ENCODE measurements at places on chromosomes 5 and 9.

DNA sequence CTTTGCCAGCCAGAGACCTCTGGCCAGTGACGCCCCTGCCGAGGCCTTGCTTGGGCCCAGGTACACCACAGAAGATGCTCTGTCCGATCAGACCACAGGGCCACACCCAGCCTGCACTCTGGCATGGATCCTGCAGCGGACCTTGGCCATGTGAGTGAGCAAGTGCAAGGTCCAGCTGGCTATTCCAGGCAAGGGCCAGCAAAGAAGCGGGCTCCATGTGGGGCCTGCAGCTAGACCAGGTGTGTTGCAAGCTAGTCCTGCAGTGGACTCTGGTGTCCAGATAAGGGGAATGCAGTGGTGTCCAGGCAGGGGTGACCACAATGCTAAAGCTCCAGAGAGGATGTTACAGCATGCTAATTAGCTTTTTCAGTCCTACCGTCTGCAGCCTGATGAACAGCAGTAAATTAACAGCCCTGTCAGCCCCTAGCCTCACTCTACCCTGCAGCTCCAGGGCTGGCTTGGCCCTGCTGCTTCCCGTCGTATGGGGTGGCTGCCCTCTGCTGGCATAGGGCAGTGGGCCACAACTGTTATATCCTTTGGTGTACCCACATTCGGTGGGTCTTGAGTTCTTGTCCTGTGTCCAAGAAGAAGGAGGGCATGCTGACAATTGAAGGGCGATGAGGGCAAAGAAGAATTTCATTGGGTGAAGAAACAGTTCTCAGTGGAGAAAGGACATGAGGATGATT lies 284.5 kb upstream of the POU5F2 start:
- no peak for DNase-seq

GRCh38 chr5:120873083-120873482 lies 409.0 kb downstream of the PRR16 start:
- DNase-seq, result no peak

DNA sequence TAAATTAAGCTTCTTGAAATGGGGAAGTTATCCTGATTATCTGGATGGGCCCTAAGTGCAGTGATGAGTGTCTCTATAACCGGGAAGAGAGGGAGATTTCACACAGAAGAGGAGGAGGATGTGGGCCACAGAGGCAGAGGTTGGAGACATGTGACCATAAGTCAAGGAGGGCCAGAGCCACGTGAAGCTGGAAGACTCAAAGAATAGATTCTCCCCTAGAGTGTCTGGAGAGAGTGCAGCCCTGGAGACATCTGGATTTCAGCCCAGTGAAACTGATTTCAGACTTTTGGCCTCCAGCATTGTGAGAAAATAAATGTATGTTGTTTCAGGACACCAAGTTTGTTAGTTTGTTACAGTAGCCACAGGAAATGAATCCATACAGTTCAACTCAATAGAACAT lies 442.9 kb downstream of the NTRK2 start:
- no peak for DNase-seq

DNA sequence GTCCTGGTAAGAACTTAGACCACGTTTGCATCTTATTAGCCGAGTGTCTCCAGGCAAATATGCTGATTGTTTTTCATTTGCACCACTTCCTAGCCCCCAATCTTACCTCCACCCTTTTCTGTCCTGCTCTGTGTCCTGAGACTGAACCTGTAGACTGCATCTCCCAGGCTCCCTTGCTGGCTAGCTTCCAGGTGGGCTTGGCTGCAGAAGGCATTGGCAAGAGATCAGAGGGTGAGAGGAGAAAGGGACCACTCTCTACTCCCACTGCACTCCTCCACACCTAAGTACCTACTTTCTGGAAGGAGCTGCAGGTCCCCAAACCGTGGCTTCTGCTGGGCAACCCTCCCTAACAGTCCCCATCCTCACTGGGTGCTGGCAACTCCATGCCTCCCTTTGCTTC lies 59.9 kb upstream of the XPA start:
- DNase-seq, result no peak

GRCh38 chr5:172931001-172931536 lies 28.2 kb upstream of the RPL26L1 start:
- DNase-seq, result no peak
